Hindlimb muscle (tissue), 1 donor: ENCODE measurements at places on chromosomes 3 and 15.

- DNase-seq = no peak
Measured at GRCh38 chr15:34012461-34013028, 26.5 kb downstream of the AVEN start.

DNA sequence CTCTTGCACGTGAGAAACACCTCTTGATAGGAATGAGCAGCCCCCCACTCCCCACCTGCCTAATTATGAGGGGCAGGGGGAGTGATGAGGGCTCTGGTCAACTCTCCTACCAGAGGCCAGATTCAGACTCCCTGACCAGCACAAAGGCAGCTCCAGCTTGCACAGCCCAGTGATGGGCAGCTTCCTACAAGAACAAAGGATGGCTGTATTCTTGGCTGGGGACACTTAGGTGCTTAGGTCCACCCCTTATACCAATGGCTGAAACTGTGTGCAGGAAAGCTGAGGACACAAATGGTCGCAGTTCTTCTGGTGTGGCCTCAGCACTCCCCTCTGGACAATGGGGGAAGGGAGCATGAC lies 81.8 kb downstream of the IQSEC1 start:
- DNase-seq = no peak

GRCh38 chr3:108406661-108407206 lies 103.7 kb downstream of the MYH15 start:
- peak; percentile 31 for DNase-seq

GRCh38 chr3:115623044-115623868 lies at the start of gene GAP43:
GAP43 (plus strand) TSS chr3:115623510; CDS start chr3:115623690, 180 bp downstream.
- DNase-seq = peak; percentile 47

DNA sequence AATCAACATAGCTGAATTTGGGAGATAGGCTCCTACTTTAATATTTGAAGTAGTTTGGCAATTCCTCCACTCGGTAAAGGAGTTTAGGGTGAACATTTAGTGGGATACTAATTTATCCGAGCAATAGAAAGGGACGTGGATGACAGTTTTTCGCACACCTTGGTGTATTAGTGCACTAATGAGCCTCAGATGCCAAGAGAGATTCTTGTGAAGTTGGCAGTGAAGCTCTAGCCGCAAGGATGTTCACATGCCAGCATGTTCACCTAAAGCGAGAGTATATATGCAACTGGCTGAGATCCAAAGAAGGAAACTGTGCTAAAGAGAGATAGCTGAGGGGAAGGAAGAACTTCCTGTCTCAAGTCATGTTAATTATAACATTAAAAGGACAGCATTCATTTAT lies 58.5 kb downstream of the TGFBR2 start:
- no peak for DNase-seq

DNA sequence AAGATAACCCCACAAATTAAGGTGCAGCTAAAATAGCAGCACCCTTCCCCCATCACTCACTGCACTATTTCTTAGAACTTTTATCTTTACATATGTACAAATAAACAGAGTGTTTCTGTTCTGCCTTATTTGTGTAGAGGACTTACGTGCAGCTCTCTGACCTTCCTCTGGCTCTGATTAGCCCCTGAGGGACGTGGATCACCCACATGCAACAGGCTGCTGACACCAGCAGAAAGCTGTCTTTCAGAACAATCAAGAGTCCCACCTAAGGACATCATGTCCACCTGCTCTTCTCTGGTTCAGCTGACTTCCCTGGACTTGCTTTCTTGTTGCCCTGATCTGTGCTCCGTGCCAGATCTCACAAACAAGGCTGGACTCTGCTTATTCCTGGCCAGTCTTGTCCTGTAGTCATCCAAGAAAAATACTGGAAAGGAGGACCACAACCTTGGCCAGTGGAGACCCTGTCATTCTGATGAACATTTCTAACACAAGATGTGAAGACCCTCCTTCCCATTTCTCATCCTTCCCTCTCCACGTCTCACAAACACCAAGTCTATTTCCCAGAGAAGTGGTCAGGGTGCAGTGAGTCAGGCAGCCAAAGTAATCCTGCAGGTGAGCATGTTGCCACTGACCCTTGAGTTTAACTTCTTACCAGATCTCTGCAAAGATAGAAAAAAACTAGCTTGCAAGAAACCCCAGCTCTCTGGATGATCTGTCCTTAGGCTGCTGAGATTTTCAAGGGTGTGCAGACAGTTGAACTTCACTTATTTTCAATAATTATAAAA lies 243.6 kb upstream of the ICE2 start:
- no peak for DNase-seq

GRCh38 chr3:110567029-110567428 lies 504.6 kb upstream of the NECTIN3 start:
- no peak for DNase-seq

DNA sequence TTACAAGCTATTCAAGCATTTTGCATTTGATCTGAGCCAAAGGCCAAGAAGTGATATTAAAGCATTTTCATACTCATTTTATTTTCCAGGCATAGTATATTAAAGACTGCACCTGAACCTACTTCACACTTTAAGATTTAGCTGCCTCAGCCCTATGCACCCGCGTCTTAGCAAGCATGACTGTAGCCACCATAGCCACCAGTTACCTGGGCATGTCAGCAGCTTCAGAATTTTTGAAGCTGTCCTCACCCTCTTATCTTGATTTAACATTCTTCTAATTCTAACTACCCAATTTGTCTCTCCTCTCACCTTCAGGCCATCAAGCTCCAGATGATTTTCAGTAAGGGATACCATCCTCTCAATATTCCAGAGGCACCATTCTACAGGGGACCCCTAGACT lies 39.1 kb upstream of the KLHL6 start:
- no peak for DNase-seq

DNA sequence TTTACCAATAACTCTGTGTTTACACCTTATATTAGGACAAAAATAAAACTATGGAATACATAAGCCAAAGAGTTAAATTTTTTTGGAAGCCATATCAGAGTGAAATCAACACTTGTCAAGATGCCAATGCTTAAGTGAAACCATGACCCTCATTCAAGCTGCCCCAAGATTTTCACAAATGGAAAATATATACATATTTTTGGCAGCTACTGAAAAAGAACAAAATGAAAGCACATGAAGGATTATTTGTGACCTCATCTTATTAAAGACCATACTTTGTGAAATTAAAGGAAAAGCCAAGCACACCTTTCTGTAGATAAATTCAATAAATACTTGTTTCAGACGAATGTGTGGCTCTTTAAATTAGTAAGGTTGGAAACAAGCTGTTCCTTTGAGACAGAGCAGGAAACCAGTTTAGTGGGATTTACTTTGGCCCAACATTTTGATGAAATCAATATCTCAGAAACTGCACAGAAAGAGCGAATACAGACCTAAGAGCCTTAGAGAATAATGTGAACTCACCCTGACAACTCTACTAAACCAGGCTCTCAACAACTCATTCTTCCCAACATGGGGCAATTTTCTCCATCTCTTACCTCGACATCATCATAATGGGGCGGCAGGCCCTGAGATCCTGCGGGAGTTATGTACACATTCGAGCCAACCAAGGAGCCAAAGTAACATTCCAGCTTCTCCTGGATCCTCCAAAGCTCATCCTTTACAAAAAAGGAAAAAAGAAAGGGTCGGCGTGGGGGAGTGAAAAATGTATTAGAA lies 11.1 kb downstream of the RIOX2 start:
- peak; percentile 63 for DNase-seq

DNA sequence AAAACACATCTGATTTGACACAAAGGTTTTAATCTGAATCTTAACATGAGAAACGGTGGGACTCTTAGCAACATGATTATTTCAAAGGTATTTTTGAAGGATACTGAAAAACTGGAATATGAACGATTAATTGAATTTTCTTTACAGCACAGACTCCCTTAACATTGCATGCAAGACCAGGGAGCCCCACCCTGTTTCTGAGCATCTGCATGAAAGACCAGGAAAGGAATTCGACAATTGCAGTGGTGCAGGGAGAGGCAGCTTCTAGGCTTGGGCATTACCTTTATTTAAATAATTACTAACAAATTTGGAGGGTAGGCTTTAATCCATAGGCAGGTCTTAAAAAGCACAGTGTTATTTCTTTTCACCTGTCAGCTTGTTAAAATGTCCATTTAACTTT lies 240.6 kb upstream of the TOPAZ1 start:
- DNase-seq = no peak

DNA sequence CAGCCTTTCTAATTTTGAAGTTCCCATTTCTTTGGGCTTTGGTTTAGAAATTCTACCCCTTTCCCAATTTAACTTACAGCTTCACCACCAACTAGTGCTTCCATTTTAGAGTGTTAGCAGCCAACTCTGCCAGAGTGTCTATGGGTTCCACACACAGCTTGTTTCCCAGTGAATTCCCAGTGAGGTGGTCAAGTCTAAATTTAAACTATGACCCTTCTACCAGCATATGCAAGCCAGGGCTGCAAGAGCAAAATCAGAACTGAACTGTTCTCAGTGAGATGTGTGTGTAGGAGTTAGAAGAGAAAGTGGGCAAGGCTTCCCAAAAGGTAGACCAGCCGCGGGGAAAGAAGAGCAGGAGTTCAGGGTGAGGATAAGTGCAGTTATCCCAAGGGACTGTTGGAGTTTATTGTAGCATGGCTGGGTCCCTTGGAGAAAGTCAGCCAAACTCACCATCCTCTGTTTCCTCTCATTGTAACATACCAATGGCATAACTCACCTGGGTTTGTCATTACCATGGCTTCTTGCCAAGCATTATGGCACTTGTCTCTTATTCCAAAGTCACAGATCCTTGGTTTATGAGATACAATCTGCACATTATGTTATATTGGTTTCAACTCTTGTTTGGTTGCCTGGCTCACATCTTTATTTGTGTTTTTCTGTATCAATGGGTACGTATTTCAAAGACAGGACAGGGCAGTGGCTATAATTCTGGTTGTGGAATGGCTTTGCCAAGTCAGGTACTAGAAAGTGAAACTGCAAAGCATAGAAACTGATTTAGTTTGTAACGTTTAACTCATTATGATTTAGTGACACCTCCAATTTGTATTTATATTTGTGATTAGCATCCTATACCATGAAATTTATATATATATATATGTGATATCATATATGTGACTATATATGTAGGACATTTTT lies 130.2 kb upstream of the UMPS start:
- no peak for DNase-seq

GRCh38 chr3:13686367-13687160 lies 137.6 kb downstream of the FBLN2 start:
- no peak for DNase-seq

DNA sequence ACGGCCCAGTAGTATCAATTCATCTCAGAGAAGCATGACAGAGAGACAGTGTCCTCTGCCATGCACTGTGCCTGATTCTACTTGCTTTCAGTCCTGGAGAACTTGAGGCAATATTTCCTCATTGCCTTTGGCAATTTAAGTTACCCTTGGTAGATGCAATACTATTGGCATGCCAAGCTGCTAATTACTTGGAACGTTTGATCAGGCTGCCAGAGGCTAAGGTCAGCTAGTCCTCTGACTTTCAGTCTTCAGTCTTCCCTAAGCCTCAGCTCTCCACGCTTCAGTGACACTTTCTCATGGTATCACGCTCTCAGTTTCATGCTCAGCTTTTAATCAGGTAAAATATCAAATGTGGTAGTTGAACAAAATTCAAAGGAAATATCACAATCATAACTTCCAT lies 13.1 kb upstream of the OSBPL11 start:
- no peak for DNase-seq

GRCh38 chr3:171846597-171846996 lies 3.4 kb downstream of the TMEM212 start:
- no peak for DNase-seq

- no peak for DNase-seq
Measured at GRCh38 chr3:120742849-120743365, 363 bp downstream of the GTF2E1 start.

DNA sequence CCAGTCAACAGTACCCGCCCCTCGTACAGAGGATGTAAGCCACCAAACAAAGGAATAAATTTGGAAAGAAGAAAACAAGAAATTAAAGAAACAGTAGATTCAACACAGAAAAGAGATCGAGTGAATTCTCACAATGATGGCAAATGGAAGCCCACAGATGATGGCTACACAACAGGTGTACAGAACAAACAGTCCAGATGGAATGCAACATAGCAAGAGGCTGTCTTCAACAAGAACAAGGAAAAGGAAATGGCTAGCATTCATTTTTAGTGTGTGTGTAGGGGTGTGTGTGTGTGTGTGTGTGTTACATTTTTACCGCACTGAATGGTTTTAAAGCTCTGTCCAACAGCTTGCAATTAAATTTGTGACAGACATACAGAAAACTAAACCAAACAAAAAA lies 12.9 kb downstream of the NEDD4 start:
- no peak for DNase-seq

- DNase-seq = peak; percentile 74
Measured at GRCh38 chr3:47266709-47267489, 15.7 kb downstream of the KIF9 start.
